ENCODE measurements at places on chromosomes 6 and 20.

DNA sequence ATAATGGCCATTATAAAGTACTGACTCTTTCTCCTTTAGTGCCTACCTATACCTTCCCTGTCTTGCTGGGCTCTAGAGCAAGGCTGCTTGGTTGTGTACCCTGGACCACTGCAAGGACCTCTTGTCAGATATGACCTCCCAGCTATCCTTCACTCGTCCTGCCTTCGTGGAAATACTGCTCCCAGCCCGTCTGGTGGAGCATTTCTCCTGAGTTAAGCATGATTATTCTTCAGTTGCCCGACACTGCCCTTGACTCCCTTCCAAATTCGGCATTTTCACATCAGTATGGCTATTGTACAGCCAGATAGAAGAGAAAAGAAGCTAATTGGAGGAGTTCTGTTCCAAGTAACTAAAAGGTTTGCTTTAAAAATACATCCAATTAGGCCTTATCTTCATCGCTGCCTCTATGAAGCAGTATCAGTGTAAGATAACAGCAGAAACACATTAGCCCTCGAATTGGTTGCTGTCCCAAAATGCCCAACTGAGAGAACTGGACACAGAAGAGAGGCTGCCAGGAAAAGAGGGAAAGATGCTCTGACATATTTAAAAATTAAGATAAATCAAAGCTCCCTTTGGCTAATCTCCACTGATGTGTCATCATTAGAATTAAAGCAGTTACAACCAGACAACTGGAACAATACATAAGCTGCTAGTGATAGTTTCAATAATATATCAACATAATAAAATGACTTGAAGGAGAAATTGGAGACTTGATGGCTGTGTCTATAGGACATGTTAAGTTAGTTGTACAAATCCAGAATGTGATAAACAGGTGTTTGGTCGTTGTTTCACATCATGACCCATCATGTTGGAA lies 54.4 kb downstream of the OPRM1 start:
- DNase-seq = no peak

DNA sequence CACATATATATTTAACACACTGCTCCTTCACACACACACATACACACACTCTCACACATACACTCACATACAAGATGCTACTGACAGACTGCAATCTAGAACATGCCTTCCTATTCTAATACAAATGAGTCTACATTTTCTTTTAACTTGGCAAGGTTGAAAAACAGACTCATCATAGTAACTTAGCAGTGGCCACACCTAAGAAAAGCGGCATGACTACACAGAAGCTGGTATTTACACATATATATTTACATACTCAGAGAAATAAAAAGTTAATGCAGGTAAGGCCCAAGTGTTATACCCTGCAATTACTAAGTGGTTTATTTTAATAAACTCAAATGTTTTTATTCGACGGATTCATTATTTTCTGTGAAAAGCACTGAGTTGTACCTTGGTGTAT lies 209.3 kb downstream of the FOXC1 start:
- no peak for DNase-seq

DNA sequence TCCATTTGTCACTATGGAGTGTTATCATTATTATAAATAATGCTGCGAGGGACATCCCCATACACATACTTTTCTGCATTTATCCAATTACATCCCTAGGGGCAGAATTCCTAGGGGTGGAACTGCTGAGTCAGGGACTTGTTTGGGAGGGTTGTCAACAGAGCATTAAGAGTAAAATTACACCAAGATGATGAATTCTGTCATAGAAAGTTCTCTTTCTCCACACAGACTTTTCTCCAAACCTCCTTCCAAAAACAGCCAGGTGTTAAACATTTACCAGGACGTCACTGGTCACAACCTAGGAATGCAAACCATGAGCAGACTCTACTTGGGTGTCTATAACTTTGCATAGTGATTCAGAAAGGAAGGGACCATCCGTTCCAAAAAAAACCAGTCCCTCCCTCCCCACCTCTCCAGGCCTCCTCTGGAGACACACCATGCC lies 95.5 kb downstream of the PRND start:
- no peak for DNase-seq

DNA sequence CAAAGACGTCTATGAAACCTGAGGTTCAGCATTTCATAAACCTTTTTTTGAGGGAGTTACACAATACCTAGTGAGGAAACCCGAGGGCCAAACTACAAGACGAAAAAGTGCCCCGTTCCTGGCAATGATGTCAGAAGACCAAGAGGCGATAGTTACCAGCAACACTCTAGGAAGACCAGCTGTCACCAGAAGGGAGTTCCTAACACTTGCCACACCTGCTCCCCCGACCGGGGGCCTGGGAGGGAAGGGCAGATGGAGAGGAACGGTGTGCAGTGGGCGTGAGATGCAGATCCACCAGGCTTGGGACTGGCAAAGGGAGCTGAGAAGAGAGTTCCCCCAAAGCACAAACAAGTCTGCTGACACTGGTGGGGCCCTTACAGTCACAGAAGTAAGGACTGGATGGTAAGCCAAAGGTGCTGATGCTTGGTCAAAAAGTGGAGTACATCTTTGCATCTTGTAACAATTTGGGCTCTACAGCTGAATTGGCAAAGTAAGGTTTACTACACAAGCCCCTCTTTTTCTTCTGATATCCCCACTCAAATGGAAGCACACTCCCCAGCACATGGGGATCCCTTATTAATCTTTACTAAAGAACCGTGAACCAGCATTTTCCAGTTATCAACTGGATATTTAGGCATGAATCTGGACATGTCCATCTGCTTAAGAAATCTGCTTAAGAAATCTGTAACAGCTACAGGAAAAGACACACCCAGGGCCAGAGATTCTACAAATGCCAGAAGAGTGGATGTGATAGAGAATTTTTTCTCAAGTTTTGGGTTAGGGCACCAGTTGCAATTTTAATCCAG lies 38.5 kb downstream of the PANK2 start:
- peak; percentile 51 for DNase-seq

DNA sequence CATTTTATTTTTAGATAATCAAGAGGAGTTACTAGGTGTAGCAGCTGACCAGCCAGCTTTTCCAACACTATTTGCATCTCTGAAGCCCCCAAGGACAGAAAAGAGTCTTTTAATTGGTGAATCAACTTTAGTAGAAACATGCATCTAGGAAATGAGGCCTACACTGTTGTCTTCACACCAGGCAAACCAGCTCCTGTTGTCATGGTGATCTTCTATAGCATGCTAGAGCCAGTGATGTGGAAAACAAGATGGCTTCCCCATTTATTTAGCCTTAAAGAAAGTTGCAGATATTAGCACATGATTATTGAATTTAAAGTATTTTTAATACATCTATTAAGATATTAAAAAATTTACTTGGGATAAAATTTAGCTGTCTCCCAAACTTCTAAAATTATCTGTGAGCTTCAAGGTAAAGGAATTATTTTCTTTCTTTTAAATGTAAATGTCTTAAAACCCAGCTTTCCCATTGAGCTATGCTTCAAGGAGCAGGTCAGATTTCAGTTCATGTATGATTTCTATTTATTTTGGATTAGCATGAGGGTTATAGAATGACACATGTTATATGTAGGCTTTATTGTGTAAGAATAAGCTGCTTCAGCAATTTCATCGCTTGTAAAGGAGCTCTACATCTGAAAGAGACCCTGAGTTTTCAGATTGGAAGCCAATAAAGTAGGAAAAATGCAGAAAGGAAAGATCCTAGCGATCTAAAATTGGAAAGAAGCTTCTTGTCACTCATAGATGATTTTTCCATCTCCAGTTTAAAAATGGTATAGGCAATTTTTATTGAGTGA lies 564.9 kb upstream of the CITED2 start:
- no peak for DNase-seq

Data from NCI-H345 (cell line).